NB4 (cell line): ENCODE measurements at places on chromosomes 6 and 20.

DNA sequence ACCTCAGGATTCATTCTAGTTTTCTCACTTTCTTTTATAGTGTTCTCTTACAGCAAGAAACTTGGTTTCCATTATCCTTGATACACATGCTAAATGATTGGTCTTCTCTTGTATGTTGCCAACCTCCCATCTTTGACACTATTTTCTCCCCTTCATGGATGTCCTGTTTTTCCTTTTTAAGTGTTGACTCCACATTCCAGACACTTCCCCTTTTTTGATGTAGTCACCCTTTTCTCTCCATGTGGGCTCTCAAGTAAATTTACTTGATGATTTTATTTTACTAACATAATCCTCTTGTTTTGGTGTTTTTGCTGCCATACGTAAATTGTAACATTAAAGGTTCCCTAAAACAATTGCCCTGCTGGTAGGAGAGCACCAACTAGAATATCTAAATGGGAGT is 148.1 kb downstream of the ZFAND3 start:
- DNase-seq: peak; percentile 38

GRCh38 chr6:158284007-158284875 is 28.0 kb upstream of the TULP4 start:
- DNase-seq: peak; percentile 77

GRCh38 chr20:35674921-35675320 is 10.2 kb upstream of the CPNE1 start:
- DNase-seq: no peak

DNA sequence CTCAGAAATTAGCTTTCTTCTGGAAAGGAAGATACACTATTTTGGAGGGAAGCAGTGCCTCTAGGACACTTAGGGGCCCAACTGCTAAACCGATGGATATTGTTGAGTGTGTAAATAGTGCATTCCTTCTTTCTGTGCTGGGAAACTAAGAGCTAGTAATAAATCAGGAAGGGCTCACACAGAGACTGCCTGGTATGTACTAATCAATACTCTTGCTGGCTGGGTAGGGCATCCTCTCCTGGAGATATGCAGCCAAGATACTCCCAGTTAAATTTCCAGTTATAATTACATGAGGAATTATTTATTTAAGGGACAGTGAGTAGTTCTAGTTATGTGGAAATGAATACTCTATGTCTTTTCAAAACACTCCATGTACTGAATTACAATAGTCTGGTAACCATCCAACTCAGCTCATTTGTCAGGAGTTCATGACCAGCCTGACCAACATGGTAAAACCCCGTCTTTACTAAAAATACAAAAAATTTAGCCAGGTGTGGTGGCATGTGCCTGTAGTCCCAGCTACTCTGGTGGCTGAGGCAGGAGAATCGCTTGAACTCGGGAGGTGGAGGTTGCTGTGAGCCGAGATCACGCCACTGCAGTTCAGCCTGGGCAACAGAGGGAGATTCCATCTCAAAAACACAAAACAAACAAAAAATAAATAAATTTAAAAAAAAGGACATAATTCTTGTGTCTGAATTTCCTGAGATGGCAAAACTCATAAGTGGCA is 100.0 kb downstream of the OR2B2 start:
- DNase-seq: no peak

GRCh38 chr6:147507162-147508041 is 1.1 kb upstream of the SAMD5 start:
- no peak for DNase-seq

DNA sequence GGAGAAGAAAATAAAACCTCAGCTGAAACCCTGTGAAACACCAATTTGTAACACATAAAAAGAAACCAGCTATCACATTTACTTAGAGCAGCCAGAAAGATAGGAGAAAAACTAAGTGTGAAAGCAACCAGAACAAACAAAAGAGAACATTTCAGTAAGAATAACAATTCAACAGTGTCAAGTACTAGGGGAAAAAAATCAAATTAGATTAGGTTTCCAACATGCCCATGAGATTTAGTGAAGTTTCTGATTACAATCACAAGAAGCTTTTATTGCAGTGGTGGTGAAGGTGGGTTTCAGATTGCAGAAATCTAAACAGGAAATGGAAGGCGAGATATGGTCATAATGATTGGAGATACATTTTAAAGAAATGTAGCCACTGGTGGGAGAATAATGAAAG is 22.1 kb upstream of the TRDN start:
- no peak for DNase-seq

DNA sequence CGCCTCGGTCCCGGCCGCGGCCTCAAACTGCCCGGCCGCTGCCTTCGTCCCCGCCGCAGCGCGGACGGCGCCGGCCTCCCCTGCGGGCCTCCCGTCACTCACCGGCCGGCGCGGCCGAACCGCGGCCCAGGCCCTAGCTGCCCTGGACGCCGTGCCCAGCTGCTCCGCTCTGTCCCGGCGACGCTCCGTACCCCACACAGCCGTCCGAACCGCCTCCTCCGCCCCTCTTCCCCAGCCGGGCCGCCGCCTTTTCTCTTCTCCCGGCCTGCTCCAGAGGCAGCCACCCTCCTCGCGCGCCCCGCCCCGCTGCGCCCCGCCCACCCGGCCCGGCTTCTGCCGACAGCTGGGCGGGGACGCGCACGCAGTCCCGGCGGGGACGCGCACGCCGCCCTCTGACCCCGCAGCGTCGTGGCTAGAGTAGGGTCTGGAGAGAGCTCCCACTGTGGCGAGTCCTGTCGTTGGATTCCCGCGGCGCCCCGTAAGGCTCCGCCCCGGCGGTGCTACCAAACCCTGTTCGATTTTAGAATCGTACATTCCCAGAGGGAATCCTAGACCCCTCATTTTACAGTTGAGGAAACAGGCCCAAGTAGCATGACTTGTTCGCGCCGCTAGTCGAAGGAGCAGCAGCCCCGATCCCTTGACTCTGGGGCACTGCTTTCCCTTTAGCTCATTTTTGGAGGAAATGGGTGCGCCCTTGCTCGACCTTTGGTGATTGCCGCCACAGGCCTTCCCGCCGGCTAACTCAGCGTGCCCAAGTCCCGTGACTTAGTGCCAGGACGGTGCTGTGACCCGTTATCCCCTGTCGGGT is at the start of gene FBXO30:
TSS of gene FBXO30 (minus strand) at position 295 of the 808 bp plus-strand sequence. CDS start 8,390 bp downstream, outside the sequence.
- DNase-seq: peak; percentile 95

GRCh38 chr6:156848123-156848522 is 70.9 kb downstream of the ARID1B start:
- no peak for DNase-seq
